Left ventricle myocardium superior (tissue), 1 donor: ENCODE measurements at places on chromosomes 4 and X. TPM values are rescaled to one million over a fixed set of nuclear protein-coding genes. Genes with fewer than 3 reads are reported as not detected.

DNA sequence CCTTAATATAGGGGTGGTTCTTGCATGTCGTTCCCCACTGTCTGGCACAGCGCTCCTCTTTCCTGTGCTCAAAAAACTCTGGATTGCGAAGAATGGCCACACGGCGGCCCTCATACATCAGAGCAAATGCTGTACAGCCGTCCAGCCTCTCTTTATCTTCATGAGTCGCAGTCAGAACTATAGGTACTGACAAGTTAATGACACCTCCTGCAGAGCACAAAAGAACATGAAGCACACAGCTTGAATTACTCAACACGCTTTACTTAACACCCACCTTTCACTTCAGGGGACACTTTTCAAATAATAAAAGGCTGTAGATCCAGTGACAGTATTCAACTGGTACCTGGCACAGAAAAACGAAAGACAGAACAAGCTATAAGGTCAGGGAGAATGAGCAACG, 65.3 kb downstream of the PAPSS1 start:
- peak; percentile 30 for DNase-seq

- DNase-seq, result no peak
These were observed 76.0 kb upstream of the DHRSX start for GRCh38 chrX:2576793-2577192.

- DNase-seq, result no peak
These were observed 6.4 kb downstream of the ZCCHC18 start for GRCh38 chrX:104118765-104119164.

GRCh38 chr4:171857302-171858012, 44.3 kb downstream of the GALNTL6 start:
- DNase-seq, result no peak

DNA sequence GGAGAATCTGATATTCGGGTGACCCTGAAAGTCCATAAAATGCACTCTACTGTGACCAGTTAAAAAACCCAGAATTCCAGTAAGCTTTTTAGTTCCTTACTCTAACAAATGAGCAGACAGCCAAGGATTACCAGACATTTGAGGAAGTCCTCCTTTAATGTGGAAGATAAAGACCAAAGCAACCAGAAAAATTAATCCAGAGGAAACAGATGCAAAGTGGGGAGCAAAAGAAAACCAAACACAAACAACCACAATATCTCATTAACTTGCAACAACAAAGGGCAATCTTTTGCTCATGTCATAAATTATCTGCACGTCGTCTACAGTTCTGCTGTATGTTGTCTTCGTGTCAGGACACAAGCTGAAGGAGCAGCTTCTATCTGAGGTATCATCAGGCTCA, 164.4 kb downstream of the PJA1 start:
- DNase-seq, result no peak

- no peak for DNase-seq
These were observed 539.7 kb upstream of the GRID2 start for GRCh38 chr4:91764085-91764484.

GRCh38 chr4:38769441-38769840, 13.3 kb downstream of the TLR10 start:
- no peak for DNase-seq

GRCh38 chr4:74063859-74064258, 25.4 kb upstream of the CXCL3 start:
- DNase-seq, result no peak

DNA sequence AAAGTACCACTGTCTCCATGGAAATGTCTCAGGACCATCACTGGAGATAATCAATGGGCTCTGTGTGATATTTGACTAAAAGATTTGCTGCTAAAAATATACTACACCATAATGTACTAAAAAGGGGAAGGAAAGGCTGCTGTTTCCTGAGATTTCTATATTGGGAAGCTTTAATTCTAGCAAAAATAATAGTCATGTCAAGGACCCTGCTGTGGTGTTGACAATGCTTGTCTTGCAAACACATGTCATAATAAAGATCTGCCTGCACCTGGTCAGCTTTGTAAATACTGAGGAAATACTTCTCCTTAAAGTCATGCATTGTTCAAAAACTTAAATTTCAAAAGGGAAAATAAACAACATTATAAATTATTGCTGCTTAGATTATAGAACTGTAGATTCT, 417.9 kb downstream of the GPM6A start:
- DNase-seq, result no peak

DNA sequence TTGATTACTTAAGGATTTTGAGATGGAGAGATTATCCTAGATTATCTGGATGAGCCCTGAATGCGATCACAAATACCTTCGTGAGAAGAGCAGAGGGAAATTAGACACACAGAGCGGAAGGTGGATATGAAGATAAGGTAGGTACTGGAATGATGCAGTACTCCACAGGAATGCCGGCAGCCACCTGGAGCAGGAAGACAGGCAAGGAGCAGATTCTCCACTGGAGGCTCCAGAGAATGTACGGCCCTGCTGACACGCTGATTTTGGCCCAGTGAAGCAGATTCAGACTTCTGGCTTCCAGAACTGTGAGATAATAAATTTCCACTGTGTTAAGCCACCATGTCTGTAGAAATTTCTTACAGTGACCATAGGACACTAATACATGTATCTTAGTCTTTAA, 79.4 kb upstream of the PITX2 start:
- no peak for DNase-seq

DNA sequence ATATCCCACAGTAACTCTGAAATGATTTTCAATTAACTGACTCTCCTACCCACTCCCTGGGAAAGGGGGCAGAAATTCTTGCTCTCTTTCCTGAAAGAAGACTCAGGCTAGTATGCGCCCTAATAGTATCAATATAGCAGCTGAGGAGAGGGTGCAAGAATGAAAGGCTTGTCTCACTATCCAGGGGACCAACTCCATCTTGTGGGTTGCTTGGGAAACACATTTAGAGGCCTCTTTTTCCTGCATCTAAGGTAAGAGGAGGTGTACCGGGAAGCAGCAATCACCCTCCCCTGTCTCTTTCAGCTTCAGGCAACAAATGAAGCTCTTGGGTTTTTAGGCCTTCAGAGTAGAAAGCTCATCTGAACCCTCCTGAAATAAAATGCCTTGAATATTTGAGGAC, 11.3 kb downstream of the TMEM255A start:
- no peak for DNase-seq

GRCh38 chrX:44025555-44025954, 52.4 kb upstream of the NDP start:
- DNase-seq, result no peak

GRCh38 chr4:139950568-139950967, 203.4 kb downstream of the MAML3 start:
- no peak for DNase-seq

- no peak for DNase-seq
These were observed 72.1 kb upstream of the SPANXC start for GRCh38 chrX:141314441-141314840.

- DNase-seq, result no peak
These were observed 35.4 kb upstream of the UGT2A3 start for GRCh38 chr4:68987007-68987406.

- no peak for DNase-seq
These were observed 13.6 kb upstream of the C4orf50 start for GRCh38 chr4:6031846-6032245.

GRCh38 chrX:40671126-40671525, 23.8 kb upstream of the CXorf38 start:
- peak; percentile 21 for DNase-seq

GRCh38 chrX:43881410-43882293, 598 bp downstream of the MAOB start:
- DNase-seq, result peak; percentile 31

GRCh38 chrX:39144323-39144722, 343.1 kb downstream of the MID1IP1 start:
- DNase-seq, result no peak

- peak; percentile 34 for DNase-seq
These were observed 2.5 kb upstream of the RS1 start for GRCh38 chrX:18674417-18674787.

- no peak for DNase-seq
These were observed 75.8 kb upstream of the NHS start for GRCh38 chrX:17299206-17299605.

DNA sequence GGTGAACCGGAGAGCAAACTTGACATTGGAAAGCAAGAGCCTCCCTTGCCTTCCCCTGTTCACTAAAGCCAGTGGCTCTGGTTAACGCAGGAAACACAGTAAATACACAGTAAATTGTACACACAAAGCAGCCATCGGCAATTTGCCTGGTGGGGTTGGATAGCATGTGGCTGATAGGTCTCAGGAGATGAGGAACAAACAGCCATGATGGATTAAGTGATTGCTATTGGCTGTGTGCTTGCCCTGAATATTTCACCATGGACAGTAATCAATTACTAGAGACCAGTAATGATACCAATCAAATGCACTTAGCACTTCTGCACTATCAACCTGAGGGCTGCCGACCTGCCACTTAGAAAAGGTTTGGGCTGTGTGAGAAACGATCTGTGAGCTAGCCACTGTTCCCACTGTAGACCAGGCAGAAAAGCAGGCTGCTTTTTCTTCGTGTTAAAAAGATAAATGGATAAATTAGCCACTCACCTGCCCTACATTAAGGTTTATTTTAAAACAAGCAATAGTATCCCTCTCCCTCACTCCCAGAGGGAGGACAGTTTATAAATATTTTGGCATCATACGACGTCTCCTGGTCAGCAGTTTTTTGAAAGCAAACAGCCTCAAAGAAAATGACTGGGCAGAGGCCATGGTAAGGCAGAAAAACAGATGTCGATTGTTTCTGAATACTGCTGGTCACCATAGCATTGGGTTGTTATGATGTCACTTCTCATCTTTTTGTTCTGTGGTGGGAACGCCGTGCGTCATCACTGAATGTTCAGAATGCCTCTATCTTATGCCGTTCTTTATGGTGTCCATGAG, 167.1 kb downstream of the MAML3 start:
- DNase-seq, result no peak

DNA sequence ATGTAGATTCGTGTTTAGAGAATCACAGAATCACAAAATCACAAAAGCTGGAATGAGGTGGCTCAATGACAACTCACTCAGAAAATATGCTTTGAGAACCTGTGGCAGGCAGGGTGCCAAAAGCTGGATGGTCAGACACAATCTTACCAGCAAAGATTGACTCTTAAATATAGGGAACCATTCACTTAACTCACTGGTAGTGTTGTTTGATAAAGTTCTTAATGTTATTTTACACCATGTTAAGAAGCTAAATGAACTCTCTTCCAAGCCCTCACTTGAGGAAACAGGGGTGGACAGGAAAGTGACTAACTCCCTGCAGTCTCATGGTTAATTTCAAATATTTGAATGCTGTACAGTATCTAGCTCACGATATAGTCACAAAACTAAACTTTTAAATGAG, 5.7 kb upstream of the SCOC start:
- no peak for DNase-seq

DNA sequence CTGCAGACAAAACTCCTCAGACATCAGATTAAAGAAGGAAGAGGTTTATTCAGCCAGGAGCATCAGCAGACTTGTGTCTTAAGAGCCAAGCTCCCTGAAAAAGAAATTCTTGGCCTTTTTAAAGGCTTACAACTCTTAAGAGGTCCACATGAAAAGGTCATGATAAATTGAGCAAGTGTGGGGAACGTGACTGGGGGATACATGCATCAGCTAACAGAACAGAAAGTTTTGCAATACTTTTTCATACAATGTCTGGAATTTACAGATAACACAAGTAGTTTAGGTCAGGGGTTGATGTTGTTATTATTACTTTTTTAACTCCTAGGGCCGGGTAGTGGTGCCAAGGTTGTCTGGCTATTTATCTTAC, 55.6 kb upstream of the RBMX start:
- DNase-seq, result no peak

DNA sequence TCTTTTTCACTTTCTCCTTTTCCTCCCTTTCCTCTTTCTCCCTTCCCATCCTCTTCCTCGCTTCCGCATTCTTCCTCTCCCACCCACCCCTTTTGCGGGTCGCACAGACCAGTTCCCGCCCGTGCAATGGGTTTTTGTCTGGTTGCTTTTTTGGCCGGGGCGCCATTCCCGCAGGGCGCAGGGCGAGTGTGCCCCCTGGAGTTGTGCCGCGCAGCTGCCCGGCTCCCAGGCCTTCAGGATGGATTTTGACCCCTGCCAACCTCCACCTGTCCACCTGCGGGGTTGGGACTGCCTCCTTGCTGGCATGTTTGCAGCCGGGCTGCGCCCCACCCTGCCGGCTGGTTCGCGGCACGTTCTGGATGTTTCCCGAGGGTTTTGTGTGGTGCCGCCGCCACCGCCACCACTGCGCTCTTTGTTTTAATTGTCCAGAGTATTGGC, 578 bp upstream of the SEL1L3 start:
- peak; percentile 32 for DNase-seq

GRCh38 chrX:130091980-130092522, 18.2 kb downstream of the ELF4 start:
- DNase-seq, result peak; percentile 47

GRCh38 chrX:2889045-2889605, 40.0 kb downstream of the ARSD start:
- no peak for DNase-seq

DNA sequence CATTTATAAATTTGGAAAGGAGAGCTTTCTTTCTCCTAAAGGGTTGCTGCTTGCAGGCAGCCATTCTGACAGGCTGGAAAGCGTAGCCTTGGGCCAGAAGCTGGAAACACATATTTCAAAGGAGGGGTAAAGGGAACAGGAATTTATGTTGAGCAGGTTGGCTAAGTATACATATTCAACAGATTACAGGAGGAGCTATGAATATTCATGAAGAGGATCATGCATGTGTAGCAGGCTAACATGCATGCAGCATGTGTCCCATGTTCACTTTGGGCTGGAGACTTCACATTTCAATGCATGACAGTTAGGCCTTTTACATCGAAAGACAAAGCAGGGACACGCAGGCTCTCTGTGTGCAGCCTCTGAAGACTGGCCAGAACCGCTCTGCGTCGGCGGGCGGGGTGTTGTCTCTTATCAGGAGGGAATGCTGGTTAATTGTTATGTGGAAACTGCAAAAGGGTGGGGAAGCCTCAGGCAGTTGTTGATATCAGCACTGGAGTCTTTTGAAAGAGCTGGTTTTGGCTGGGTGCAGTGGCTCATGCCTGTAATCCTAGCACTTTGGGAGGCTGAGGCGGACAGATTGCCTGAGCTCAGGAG, 31.5 kb downstream of the CASP3 start:
- no peak for DNase-seq

DNA sequence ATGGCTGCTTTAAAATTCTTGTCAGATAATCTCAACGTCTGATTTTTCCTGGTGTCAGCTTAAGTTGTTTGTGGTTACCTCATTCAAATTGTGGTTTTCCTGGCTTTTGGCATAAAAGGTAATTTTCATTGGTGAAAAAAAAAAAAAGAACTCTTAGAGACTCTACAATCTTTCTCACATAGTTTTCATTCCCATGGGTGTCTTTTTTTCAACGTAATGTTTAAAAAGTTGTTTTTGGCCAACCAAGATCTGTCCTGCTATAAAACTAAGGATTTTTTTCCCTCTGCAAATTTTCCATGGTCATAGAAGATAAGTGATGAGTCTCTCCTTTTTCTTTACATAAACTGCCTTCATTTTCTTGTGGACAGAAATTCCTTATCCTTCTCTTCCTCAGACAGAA, 28.9 kb upstream of the RPS6KA6 start:
- no peak for DNase-seq

TCEAL2 gene
- total RNA-seq, result not detected

EREG gene
- total RNA-seq, result 3.2 TPM

TRMT44 gene
- total RNA-seq, result 8.4 TPM

ARMCX2 gene
- total RNA-seq, result 27.7 TPM

FGFR3 gene
- total RNA-seq, result 1.7 TPM

SATL1 gene
- total RNA-seq, result not detected

SSX3 gene
- not detected for total RNA-seq

CT45A1 gene
- total RNA-seq, result not detected

RAB39B gene
- not detected for total RNA-seq

MAOB gene
- total RNA-seq, result 126 TPM

IGFBP7 gene
- total RNA-seq, result 723 TPM

CDKN2AIP gene
- 9.2 TPM for total RNA-seq

ZNF711 gene
- 0.62 TPM for total RNA-seq

GLUD2 gene
- total RNA-seq, result 1.3 TPM

ASB12 gene
- total RNA-seq, result 3.0 TPM

PABPC5 gene
- 0.72 TPM for total RNA-seq
